ENCODE measurements at places on chromosomes 2 and 18.

GRCh38 chr2:239296020-239296932, 104.5 kb downstream of the HDAC4 start:
- DNase-seq = no peak

DNA sequence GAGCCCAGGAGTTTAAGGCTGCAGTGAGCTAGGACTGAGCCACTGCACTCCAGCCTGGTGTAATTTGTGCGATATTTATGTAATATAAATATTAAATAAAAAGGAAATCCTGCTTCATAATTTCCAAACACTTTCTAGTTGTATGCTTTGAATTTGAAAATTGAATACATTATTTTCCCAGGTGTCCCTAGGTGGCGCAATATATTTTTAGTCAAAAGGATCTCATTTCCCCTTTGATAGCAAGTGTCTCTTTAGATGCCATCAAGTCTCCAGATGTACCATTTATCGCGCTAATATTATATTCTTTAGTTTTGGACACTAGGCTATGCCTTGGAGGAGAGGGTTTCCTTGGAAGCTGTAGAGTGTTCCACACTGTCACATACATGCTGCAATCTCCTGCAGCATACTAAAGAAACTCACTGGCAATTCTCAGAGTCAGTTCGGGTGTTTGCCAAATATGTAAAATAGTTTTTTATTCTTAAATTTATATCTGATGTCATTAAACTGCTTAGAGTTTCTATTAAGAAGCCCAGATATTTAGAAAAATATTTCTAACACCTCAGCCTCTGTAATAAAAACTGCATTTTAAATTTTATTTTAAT, 5.6 kb upstream of the WDR7 start:
- no peak for DNase-seq

DNA sequence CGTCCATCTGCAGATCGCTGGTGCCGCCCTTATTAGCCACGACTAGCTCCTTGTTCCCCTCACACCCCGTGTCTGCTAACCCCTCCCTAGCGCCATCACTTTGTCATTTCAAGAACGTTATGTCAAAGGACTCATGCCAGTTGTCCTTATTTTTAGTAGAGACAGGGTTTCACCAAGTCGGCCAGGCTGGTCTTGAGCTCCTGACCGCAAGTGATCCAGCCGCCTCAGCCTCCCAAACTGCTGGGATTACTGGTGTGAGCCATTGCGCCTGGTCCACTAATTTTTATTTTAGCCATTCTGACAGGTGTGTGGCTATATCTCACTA, 138.9 kb upstream of the HDAC4 start:
- DNase-seq = no peak

GRCh38 chr18:46950064-46950656, 32.8 kb downstream of the KATNAL2 start:
- no peak for DNase-seq

GRCh38 chr2:1622521-1623200, 121.7 kb downstream of the PXDN start:
- no peak for DNase-seq

DNA sequence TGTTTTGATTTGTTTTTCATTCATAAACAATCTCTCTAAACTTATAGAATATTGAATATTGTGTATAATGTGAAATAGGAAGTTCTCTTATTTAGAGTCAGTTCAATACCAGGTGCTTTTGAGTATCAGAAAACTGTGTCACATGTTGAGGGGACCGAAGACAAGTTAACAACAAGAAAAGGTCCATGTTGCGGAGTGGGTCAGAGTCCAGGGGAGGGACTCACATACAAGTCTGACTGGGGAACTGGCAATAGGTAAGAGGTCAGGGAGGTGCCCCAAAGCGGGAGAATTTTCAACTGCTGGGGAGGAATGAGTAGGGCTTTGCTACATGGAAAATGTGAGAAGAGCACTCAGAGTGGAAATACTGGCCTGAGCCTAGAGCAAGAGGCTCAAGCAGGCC, 19.8 kb upstream of the BCL11A start:
- DNase-seq = no peak

- no peak for DNase-seq
Observed at GRCh38 chr2:98748292-98749065, 17.5 kb upstream of the MGAT4A start.

DNA sequence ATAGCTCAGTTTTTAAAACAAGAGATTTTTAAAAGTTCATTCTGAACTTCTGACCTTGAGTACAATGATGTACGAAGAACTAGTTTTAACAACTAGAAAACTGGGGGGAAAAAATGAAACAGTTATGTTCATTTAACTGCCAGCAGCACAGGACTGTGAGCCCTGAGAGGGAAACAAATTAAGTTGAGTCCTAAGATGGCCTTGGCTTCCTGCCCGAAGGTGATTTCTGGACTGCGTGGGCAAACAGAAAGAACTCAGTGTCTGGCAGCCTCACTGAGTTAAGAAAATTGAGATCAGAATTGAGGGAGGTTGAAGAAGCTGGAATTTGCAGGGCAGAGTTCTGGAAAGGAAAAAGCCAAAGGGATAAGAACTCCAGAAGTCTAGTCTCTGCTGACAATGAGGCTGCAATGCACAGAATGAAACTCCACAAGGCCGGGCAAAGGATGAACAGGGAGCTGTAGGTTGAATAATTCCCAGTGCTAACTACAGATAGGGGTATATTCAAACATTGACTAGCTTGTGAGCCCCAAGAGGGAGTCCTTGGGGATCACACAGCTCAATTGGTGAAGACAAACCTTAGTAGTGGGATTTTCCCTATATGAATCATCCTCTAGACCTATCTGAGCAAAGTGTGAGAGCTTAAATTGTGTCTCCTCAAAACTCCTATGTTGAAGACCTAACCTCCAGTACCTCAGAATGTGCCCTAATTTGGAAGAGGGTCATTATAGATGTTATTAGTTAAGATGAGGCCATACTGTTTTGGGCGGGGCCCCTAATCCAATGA, 13.1 kb upstream of the CRACDL start:
- DNase-seq = no peak

- DNase-seq = no peak
Observed at GRCh38 chr2:42775186-42775585, 11.3 kb upstream of the OXER1 start.

DNA sequence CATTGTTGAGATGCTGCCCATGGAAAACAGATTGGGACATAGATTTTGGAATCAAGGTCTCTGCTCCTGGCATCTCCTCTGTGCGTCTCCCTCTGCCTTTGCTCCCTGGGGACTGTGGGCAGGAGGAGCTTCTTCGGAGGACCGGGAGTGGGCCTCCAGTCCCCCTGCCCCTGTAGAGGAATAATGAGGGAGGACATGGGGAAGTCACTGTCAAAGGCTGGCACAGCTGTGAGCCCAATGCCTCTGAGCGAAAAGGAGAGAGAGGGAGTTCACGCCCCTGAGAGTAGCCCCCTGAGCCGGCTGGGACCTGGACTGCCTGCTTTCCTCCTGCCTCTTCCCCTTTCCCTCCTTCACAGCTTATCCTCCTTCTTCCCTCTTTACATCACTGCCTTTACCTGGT, 195.0 kb downstream of the LOXHD1 start:
- DNase-seq = no peak

DNA sequence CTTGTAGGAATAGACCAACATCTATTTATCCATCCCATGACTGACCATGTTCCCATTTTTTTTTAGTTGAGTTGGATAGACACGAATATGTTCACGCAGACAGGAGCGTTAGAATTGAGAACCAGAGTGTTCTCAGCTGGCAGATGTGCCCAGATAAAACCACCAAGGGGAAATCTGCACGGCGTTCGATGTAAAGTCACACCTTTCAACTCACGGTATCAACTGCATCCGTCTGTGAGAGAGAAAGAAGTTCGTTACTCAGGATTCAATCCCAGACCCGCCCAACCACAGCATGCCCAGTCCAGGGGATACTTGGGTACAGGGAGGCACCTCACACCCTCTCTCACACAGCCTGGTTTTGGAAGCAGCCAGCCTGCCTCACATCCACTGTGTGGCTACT, 26.1 kb downstream of the MAL start:
- no peak for DNase-seq

GRCh38 chr18:78728784-78729467, 250.7 kb upstream of the SALL3 start:
- no peak for DNase-seq

DNA sequence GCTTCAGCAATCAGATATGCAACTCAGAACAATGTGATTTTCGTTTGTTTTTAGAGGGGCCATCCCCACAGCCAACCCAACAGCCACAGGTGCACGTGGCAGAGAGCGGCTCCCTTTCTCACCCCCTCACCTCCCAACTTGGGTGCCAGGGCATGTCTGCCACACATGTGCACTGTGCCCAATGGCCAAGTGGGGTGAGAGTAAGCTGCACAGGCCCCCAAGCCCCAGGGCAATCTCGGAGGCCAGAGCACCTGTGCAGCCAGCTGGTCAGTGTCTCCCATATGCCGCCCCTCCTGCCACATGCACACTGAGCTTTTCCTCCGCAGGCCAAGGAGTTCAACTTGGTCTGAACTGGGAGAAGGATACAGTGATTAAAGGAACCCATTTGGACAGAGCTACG, 1130.2 kb downstream of the DSC3 start:
- DNase-seq = no peak

- DNase-seq = no peak
Observed at GRCh38 chr2:85578243-85579180, 1.1 kb downstream of the VAMP8 start.

- peak; percentile 64 for DNase-seq
Observed at GRCh38 chr2:117835990-117836760, 21.7 kb downstream of the DDX18 start.

DNA sequence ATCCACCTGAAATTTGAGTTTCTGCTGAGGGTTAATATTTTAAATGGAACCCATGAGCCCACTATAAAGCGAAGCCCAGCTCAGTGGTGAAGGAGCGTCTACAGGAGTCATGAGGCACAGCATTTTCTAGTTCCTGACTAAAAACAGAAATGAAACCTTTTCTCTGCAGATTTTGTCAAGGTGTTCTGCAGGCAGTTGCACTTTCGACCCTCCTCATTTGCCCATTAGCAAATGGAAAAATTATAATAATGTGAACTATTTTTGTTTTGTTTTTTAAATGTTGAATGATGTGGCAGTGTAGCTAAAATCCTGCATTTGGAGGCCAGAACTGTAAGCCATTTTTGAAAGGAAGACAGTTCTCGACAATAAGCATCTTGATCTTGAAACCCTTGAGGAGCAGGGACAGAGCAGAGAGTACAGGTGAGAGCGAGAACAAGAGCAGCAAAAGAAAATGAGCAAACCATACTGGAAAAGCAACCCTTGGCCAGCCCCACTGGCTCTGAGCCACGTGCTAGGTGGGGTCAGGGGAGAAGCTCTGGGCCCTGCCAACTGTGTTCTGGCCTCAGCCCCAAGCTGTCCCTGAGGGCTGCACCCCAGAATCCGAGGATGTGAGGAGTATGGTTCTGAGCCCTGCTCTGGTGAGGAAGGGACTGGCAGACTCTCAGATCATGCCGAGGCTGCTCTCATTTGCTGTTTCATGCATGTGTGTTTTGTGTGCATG, 26.4 kb upstream of the COPS8 start:
- no peak for DNase-seq

- DNase-seq = no peak
Observed at GRCh38 chr18:78679031-78679430, 300.6 kb upstream of the SALL3 start.

DNA sequence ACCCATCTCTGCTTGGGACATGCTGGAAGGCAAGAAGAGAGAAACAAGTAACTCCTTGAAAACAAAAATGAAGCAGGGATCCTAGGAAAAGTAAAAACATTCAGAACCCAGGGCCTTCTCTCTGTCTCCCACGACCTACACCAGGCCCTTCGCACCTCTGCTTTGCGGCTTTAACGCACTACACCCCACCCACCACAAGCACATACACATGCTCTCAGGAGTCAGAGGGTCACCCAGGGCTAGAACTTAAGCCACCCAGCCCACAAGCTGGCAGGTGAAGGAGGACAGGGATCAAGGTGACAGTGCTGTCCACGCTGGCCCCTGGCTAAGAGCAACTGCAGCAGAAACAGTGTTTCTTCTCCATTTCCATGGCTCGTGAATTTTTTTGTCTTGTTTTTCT, 72.2 kb downstream of the BCL11A start:
- DNase-seq = no peak

All from stimulated activated effector memory CD8-positive, alpha-beta T cell treated with anti-CD3 and anti-CD28 coated beads, Interleukin-12 subunit alpha, Interleukin-12 subunit beta, amount 100 ng/mL, for 72 hours (primary cell).